Left kidney (tissue), 8 donors: ENCODE measurements at places on chromosomes 3 and 15. TPM values are rescaled to one million over a fixed set of nuclear protein-coding genes. Genes with fewer than 3 reads are reported as not detected.

- DNase-seq: no peak
Observed at GRCh38 chr15:89963301-89964231, 37.6 kb upstream of the ZNF710 start.

DNA sequence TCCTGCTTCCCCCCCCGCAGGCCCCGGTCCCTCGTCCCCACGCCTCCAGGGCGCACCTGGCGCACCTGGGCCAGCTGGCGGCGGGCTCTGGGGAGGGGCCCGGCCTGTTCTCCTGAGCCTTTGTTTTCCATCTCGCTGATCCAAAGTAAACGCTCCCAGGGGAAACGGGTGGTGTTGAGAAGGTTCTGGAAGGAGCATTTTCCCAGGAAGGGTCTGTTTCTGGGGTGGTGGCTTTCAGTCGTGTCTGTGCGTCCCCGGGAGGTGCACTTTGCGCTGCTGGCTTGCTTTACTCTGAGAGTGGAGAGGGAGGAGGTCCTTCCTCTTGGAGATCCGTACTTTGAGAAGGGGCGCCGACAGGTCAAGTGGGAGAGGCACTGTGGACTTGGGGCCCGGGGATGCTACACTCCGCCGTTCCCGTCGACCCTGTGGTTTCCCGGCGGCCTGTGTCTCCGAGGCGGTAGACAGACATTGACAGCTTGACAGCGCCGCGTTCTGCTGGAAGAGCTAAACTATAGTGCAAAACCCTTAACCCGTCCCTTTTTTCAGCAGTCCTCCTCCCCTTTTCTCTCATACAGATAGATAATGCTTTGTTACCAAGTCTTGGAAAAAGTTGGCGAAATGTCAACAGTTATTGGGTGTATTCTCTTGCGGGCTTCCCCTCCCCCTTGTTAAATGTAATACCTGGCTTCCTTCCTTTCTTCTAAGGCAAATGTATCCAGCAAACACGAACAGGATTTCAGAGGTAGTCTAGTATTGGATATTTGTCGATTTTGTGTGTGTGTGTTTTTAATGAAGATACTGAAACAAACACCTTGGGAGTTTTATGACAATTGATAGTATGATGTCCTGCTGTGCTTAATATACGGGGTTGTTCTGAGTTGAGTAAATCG, 6.5 kb downstream of the TPM1 start:
- DNase-seq: no peak

- DNase-seq: no peak
Observed at GRCh38 chr15:78697449-78697848, 56.4 kb upstream of the CHRNB4 start.

- no peak for DNase-seq
Observed at GRCh38 chr3:134721214-134721613, 70.4 kb upstream of the KY start.

- DNase-seq: no peak
Observed at GRCh38 chr3:134460965-134461364, 24.8 kb downstream of the ANAPC13 start.

DNA sequence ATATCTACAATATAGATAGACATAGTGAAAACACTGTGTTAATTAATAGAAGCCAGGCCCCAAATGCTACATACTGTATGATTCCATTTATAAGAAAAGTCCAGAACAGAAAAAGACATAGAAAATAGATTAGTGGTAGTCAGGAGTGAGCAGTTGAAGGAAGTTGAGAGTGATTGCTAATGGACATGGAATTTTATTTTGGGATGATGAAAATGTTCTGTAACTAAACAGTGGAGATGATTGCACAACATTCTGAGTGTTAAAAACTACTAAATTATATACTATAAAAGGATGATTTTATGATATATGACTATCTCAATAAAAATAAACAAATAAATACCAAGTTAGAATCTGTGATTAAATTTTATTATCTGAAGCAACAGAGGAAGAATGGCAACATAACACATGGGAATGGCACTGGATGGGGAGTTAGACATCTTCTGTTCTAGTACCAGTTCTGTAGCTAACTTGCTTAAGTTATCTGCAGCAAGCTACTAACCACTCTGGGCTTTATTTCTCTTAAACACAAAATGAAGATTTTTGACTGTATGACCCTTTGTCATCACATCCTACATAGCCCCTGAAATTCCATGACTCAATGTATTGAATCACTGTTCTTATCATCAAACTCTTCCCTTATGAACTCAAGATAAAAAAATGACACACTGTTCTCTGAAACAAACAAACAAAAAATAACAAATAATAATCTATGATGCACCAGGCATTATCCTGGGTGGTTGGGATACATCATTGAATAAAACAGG, 612.7 kb downstream of the TBL1XR1 start:
- DNase-seq: no peak

GRCh38 chr15:69729167-69729748, 276.6 kb downstream of the RPLP1 start:
- no peak for DNase-seq

DNA sequence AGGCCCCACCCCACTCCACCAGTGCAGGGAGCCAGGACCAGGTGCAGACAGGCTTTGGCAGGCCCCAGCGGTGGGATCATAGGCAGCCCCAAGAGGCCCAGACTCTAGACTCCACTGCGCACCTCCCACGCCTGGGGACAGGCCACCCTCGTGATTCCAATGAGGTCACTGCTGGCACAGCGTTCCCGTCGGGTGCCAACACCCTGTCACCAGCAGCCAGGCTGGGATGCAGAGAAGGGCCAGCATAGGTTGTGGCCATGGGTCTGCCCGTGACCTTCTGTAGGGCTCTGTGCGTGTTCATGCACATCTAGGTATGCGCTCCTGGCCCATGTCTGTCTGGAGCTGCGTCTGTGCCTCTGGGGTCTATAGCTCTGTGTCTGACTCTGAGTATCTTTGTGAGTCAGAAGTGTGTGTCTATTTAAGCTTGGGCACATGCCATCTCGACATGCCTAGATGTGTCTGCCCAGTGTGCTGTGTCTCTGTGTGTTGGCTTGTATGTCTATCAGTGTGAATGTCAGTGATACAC, 13.0 kb downstream of the VIPR1 start:
- no peak for DNase-seq

- no peak for DNase-seq
Observed at GRCh38 chr3:61771976-61772375, 210.6 kb downstream of the PTPRG start.

- no peak for DNase-seq
Observed at GRCh38 chr3:183592821-183593220, 37.3 kb upstream of the KLHL6 start.

- no peak for DNase-seq
Observed at GRCh38 chr3:186627852-186628414, 12.3 kb upstream of the FETUB start.

GRCh38 chr3:158771982-158772381, 29.9 kb upstream of the MFSD1 start:
- DNase-seq: no peak

- DNase-seq: no peak
Observed at GRCh38 chr15:82079736-82080135, 33.9 kb upstream of the MEX3B start.

GRCh38 chr3:74676-75243, 121.8 kb upstream of the CHL1 start:
- no peak for DNase-seq

GRCh38 chr3:186073641-186074040, 35.2 kb downstream of the ETV5 start:
- DNase-seq: no peak

DNA sequence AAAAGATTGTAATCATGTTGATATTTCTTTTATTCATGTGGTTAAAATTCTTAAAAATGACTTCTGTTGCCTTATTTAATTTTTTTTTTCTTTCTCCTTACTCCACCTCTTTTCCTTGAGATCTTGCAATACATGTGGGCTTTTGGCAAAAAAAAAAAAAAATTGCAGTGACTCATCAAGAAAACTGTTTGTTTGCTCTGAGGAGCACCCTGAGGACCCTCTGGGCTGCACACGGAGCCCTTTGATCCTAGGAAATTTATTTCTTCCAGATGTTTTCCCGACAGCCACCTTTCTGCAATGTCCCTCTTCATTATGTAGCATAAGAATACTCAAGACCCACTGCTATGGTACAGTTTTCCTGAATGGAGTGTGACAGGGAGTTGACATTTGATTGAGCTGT, 371.7 kb downstream of the ZBTB20 start:
- DNase-seq: no peak

DNA sequence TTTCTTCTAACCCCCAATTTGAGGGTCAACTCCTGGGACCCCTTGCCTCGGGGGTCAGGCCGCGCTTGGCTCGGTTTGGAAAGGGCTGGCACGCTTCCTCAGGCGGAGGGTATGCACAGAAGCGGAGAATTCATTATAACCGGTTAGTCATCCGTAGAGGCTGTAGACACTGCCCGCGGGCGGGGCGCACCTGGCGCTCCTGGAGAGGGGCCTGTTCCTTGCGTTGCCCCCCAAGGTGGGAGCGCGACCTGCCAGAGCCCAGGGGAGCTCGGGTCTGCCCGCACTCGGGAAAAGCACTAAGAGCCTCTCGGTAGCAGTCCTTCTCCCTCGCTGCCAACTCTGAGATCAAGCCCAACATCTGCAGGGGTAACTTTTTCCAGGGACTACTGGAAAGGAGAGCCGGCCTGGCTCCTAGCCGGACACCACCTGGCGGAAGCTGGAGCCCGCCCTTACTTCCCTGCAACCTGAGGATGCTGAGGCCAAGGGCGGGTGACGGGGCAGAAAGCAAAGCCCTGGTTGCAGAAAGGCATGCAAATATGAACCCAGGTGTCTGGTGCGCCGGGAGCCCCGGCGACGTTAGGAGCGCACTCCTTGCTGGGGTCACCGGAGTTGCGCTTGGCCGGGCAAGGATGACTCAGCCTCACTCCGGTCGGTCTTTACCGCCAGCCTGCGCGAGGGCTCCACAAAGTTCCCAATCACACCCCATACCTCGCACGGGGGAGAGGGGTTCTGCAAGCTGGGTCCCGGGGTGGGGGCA, 1.5 kb upstream of the CACNA2D3 start:
- no peak for DNase-seq

GRCh38 chr3:12503126-12503957, 19.1 kb downstream of the TSEN2 start:
- DNase-seq: no peak

GRCh38 chr3:152349392-152349791, 80.7 kb downstream of the MBNL1 start:
- no peak for DNase-seq

- DNase-seq: no peak
Observed at GRCh38 chr3:50164984-50165909, 10.1 kb downstream of the SEMA3F start.

GRCh38 chr3:77467702-77468625, 428.1 kb downstream of the ROBO2 start:
- DNase-seq: peak; percentile 22

GRCh38 chr3:148873270-148873927, 8.3 kb downstream of the CPA3 start:
- no peak for DNase-seq

- DNase-seq: no peak
Observed at GRCh38 chr3:66956742-66957141, 41.4 kb upstream of the KBTBD8 start.

DNA sequence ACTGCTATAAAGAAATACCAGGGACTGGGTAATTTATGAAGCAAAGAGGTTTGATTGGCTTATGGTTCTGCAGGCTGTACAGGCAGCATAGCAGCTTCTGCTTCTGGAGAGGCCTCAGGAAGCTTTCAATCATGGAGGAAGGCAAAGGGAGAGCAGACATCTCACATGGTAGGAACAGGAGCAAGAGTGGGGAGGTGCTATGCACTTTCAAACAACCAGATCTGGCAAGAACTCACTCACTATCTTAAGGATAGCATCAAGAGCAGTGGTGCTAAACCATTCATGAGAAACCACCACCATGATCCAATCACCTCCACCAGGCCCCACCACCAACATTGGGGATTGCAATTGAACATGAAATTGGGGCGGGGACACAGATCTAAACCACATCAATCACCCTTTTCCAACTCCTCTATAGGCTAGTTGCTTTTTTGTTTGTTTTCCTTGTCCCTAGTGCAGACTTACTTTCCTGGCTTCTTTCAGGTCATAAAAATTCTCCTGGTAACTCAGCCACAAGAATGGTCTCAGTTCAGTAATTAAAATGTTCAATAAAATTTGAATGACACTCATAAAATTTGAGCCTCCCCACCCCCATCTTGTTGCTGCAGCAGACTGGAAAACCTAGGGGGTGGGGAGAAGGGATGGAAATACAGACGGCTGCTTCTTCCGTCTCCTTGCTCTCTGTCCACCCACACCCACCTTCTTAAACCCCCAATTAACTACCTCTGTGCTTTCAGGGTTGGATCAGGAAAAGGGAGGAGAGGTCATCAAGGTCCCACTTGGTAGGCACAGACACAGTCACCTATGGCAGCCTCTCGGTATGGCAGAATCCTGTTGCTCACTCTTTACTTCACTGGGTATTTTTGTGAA, 16.3 kb upstream of the TIPARP start:
- no peak for DNase-seq

DNA sequence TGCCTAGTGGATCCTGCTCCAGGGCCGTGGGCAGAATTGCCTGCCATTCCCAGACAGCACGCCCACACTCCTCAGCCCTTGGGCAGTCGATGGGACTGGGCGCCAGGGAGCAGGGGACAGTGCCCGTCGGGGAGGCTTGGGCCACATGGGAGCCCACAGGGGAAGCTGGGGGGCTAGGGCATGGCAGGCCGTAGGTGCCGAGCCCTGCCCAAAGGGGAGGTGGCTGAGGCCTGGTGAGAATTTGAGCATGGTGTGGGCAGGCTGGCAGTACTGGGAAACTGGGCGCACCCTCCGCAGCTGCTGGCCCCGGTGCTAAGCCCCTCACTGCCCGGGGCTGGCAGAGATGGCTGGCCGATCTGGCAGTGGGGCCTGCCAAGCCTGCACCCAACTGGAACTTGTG, 1225.9 kb upstream of the EPHA6 start:
- DNase-seq: no peak

- DNase-seq: no peak
Observed at GRCh38 chr15:82140886-82141285, 95.1 kb upstream of the MEX3B start.

GRCh38 chr3:70006089-70006488, 6.6 kb downstream of the SAMMSON start:
- DNase-seq: no peak

- DNase-seq: no peak
Observed at GRCh38 chr15:38724827-38725226, 160.2 kb upstream of the RASGRP1 start.

The INSYN1 gene
- polyA plus RNA-seq: 12.6 TPM

The TERC gene
- polyA plus RNA-seq: 0.35 TPM

The WDR93 gene
- polyA plus RNA-seq: 3.7 TPM

The PIAS1 gene
- 50.5 TPM for polyA plus RNA-seq

The GAP43 gene
- 0.30 TPM for polyA plus RNA-seq

The GHSR gene
- polyA plus RNA-seq: not detected

The GPR149 gene
- not detected for polyA plus RNA-seq

The PTX3 gene
- 4.5 TPM for polyA plus RNA-seq

The SUSD5 gene
- polyA plus RNA-seq: 4.5 TPM

The RTP1 gene
- not detected for polyA plus RNA-seq

The TRH gene
- polyA plus RNA-seq: 0.12 TPM

The TNFSF10 gene
- polyA plus RNA-seq: 42.4 TPM

The ZNF662 gene
- polyA plus RNA-seq: 51.6 TPM

The APEH gene
- polyA plus RNA-seq: 140 TPM

The ISG20 gene
- polyA plus RNA-seq: 1.2 TPM

The CASR gene
- 24.9 TPM for polyA plus RNA-seq
